ENCODE measurements at places on chromosomes 2 and 18.

DNA sequence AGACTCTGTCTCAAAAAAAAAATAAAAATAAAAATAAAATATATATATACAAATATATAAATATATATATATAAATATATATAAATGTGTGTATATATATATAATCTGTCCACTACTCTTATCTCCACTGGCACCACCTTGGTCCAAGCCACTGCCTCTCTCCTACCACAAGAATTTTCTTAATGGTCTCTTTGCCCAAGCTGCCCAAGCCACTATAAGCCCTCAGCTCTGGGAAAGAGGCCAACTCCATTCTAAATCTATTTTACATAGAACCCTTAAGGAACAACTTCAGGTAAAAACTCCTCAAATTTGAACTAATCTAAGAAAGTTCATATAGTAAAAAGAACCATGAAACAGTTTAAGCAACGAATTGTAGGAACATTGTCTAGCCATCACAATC lies 45.6 kb upstream of the GREB1L start:
- no peak for DNase-seq

DNA sequence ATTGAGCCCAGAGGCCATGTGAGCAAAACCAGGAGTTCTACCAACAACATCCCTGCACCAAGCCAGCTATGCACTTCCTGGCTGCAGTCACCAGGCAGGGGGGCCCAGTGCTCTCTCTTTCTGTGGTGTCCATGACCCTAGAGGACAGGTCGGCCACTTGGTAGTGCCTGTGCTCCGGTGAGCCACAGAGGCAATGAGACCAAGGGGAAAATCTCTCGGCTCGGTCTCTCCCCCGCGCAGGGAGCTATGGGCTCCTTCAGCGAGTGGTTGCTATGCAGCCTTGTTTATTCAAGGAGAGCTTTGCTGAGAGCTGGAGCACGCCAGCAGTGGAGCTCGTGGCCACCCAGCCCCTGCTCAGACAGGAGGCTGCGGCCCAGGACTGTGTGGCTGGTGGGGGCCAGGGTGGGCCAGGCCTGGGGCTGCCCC lies at the start of gene TOGARAM2:
Gene TOGARAM2 (plus strand): TSS at position 283 of the 426 bp plus-strand sequence. CDS start 13,537 bp downstream, outside the sequence.
- DNase-seq = no peak

DNA sequence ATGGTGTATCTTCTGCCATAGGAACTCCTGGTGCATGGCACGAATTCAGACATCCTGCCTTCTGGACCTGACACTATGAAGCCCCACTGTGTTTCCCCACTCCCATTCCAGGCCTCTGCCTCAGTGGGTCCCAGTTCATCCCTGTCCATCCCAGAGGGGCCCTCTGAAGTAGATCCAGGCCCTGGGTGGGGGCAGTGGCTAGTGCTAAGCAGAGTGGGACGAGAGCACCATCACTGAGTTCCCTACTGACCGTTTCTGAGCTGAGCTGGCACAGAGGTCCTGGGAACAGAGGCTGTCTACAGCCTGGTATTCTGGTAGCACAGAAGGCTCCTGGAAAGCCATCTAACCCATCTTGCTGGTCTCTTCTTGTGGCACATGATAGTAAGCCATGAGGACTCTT lies 54.0 kb downstream of the ATOH8 start:
- DNase-seq = no peak

DNA sequence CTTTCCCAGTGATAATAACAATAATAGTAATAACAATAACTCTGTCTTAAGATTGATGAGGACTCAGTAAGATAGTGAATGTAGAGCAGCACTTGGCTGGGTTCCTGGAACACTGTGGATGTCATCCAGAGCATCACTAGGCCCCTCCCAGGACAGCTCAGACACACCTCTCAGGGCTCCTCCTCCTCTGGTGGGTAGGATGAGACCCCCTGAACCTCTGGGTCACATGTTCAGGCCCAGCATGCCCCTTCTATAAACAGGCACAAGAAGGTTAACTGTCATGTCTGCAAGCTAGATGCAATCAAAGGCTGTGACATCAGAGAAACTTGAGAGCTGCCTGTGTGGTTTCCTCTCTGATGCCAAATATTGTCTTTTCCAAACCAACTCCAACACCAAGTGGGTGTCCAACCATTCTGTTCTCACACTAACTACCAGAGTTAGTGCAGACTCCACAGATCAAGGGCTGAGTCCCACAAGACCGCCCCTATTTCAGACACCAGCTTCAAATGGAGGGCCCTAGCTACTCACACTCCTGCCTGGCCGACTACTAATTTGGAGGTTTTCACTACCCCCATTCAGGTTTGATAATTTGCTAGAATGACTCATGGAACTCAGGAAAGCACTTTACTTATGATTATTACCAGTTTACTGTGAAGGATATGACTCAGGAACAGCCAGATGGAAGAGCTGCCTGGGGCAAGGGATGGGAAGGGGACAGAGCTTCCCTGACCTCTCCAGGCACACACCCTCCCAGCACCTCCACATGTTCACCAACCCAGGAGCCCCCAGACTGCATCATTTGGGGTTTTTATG lies 46.4 kb upstream of the BZW1 start:
- DNase-seq = peak; percentile 28

- no peak for DNase-seq
Observed at GRCh38 chr18:36889321-36889720, 60.4 kb downstream of the KIAA1328 start.

DNA sequence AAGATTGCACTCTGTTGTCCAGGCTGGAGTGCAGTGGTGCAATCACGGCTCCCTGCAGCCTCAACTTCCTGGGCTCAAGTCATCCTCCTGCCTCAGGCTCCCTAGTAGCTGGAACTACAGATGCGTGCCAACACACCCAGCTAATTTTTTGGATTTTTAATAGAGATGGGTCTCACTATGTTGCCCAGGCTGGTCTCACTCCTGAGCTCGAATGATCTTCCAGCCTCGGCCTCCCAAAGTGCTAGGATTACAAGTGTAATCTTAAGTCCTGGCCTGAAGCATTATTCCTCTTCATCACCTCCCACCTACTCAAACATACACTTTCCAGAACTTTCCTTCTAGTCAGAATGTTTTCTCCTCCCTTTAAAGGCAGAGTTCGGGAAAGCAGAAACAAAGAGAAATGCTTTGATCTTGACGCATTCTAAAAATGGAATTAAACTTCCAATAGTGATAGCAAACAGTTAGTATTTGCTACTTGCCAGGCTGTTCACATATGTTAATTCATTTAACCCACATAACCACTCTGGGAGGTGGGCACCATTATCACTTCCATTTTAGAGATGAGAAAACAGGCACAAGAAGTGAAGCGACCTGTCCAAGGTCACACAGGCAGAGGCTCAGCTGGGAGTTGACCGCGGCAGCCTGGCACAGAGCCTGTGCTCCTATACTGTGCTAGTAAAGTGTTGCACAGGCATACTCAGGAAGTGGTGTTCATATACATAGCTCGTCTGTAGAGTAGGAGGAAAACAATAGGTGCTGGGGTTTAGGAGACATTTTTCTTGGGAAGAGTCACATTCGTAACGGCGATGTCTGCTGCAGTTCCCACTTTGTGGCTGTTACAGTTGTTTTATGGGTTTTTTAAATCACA lies 24.6 kb downstream of the TEX44 start:
- DNase-seq = no peak

DNA sequence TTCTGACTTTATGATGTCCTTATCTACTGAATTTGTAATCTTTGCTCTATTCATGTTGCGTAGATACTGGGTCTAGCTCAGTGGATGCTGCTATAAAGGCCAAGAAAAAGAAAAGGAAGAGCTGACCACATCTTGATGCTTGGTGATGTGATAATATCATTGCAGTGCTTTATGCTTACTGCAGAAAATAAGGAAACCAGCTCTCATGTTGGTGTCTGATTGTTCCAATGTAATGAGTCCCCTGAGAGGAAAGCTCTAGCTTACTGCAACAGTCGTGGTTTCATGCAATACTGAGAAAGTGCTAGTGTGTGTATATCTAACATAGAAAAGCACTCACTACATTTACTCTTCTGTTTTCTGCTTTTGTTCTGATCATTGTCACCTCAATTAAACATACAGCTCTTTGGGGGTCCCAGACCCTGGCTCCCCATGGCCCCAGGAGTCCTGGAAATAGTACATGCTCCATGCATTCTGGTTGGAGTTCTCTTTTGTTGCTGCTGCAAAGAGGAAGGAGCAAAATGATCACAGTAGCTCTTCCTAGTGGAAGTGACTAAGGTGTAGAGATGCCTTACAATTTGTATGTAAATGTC lies 338.8 kb downstream of the CYRIA start:
- DNase-seq = no peak

All from stimulated activated CD8-positive, alpha-beta memory T cell treated with anti-CD3 and anti-CD28 coated beads, Interleukin-7, amount 100 ng/mL, for 24 hours (primary cell).